ENCODE measurements at places on chromosomes 1 and 21.

- no peak for DNase-seq
Measured at GRCh38 chr1:48017716-48018115, 20.5 kb upstream of the TRABD2B start.

DNA sequence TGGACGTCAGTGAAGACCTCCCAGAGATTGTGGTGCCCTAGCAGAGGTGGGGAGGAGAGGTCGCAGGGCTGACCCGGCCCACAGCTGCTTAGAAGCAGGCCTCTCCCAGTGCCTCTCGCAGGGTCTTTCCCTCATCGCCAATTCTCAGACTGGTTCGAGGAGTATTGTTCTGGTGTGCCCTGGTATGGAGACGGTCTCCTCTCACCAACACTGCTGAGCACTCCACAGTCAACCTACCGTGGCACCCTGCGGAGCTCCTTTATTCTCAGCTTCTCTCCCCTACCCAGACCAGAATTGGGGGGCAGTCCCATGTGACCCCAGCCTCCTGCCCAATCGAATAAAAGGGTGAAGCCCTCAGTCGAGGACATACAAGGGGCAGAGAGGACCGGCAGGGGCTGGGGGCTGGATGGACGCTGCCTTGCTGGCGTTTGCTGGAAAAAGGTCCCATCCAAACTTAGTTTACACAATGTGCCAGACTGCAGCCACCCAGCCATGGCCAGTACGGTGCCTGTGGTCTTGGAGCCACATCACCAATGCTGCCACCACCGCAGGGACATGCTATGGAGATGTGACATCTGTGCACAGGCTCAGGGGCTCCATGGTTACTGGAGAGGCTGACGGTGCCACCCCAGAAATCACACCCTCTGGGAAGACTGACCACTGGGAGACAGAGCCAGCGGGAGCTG lies 80.8 kb downstream of the STUM start:
- no peak for DNase-seq

- no peak for DNase-seq
Measured at GRCh38 chr1:160643138-160643537, 3.7 kb downstream of the SLAMF1 start.

DNA sequence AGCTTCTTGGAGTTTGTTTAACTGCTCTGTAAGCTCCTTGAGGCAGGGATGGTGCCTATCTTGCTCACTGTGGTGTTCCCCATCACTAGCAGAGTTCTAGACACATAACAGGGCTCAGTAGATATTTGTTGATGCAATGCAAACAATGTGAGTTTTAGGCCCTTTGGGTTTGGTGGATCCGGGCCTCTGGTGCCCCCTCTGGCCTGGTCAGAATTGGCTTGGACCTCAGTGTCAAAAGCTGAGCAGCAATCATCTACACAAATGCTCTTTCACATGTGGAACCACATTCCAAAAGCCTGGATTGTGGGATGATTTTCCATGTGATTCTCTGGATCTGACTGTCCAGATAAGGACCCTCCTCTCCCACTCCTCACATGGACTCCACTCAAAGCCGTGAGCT lies 53.4 kb upstream of the BCAR3 start:
- no peak for DNase-seq

DNA sequence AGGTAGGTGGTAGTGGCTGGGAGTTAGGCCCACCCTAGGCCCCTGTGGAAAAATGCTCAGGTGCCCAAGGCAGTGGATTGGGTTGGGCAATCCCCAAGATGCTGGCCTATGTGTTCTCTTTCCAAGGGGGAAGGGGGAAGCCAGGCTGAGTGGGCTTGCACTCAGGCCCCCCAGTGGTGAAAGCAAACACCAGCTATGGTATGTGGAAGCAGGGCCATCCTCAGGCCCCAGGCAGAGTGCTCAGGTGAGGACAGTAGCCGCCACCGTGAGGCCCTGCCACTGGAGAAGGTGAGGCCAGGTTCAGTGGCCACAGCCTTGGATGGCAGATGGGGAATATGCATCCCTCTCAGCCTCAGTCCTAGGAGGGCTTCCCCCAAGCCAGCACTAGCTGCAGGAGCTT lies 11.8 kb downstream of the LY9 start:
- no peak for DNase-seq

DNA sequence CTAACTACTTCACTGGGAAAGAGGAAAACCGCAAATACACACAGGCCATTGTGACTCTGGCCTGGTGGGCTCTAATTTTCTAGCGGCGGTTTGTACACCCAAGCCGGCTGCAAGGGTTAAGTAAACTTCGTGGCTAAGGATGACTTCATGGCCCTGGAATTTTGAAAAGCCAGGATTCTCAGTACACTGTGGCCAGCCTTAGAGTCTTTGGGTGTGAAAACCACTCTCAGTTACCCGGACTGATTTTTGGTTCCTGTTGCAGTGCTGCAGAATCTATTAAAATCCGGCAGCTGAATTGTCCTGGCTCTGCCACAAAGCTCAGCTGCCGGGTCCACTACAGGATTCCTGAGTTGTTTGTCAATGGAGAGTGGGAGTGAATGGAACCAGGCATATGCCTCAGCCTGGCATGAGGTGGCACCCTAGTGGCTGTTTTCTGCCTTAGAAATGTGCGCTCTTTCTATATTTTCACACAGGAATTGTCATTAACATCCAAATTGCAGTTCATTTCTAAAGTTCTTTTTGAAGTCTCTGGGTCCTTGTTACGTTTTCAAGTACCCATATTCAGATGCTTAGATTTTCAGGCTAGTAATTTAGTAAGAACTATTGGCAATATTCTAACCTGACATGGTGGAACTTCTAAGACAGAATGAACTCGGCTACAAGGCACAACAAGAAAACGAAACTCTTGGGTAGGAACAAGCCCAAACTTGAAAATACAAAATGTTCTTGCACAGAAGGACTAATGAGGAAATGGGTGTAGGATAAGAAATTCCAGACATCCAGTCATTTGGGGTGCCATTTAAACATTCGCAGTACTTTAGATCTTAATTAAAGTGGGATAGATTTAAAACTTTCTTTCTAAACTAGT lies 255.9 kb downstream of the NFIA start:
- no peak for DNase-seq

- no peak for DNase-seq
Measured at GRCh38 chr1:6998267-6998666, 213.0 kb downstream of the CAMTA1 start.

DNA sequence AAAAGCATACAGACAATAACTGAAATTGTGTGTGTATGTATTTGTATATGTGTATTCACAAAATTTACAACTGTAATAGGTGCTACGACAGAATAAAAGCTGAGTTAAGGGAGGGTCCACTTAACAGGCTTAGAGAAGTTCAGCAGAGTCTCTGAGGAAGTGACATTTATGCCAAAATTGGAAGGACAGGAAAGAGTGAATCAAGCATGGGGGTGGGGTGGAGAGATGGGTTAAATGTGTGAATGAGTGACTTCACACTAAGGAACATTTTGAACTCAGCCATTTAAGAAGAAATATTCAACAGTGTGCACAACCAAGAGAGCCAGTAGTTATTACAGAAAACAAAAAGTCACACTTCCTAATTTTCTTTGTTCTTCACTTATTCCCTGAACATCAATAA lies 53.8 kb upstream of the RGS1 start:
- no peak for DNase-seq

- no peak for DNase-seq
Measured at GRCh38 chr1:219294251-219294650, 120.6 kb downstream of the LYPLAL1 start.

DNA sequence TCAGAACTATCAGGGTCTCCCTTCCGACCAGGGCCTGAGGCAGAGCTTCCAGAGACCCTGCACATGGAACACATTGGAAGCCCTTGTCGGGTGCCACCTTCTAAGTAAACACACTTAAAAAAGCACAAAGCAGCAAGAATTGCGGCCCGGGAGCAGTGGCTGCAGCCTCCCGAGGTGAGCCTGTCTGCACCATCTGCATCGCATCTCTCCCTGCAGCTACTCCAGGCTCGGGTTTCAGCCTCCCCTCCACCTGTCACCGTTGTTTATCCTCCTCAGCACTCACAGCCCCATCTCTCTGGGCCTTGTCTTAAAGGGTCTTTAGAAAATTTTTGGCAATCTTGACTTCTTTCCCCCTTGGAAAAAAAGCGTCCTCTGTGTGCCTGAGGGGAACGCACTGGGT lies 95.1 kb upstream of the ARHGEF16 start:
- no peak for DNase-seq
